ENCODE measurements at places on chromosomes 16 and 17.

GRCh38 chr17:66965801-66966262 lies 1.3 kb downstream of the CACNG4 start:
- DNase-seq, result no peak

DNA sequence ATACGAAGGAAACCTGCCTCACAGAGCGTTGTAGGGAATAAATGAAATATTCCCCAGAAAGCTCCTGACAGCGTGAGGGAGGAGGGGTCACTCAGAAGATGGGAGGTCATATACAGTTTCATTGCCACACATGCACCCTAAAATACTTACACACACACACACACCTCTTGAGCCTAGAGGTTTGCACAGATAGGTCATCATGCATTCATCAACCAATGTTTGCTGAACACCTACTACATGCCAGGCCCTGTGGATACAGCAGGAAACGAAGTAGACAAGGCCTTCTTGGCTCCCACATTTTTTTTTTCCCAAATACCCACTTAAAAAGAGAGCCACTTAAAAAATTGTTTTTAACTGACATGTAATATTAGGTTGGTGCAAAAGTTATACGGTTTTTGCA lies 907 bp upstream of the PLLP start:
- no peak for DNase-seq

DNA sequence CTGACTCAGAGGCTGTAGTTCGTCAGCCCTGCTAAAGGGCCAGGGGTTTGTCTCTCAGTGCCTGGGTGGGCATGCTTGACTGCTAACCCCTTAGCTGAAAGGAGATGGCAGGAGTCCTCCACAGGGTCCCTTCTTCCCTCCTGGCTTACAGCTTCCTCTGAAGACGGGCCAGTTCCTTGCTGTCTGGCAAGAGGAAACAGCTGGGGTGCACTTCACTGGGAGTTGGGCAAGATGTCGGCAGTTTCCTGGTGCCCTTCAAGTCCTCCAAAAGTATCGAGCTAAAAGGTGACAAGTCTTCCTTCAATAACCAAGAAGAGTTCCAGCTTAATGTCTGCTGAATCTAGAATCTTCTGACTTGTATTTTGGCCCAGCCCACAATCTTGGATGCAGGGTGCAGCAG lies 23.4 kb downstream of the NUP85 start:
- DNase-seq, result no peak

- DNase-seq, result no peak
These were observed 63.2 kb downstream of the IQCK start for GRCh38 chr16:19781226-19781625.

- DNase-seq, result no peak
These were observed 30.1 kb downstream of the HIC1 start for GRCh38 chr17:2084766-2085647.

DNA sequence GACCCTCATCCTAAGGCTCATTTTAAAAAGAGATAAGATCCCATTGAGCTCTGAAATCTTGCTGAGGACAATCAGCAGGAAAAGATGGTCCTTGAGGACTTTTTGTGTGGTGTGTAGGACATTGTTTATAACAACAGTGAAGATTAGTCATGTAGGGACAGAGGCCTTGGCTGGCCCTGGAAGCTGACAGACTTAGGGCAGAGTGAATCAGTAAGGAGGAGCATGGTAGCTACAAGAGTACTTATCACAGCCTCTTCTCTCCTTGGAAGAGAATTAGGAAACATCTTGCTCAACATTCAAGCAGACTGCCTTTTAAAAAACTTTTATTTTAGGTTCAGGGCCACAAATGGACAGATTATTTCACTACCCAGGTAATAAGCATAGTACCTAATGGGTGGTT lies 665.9 kb upstream of the SALL1 start:
- DNase-seq, result no peak

- DNase-seq, result no peak
These were observed 17.4 kb upstream of the ZFPM1 start for GRCh38 chr16:88435437-88436355.

GRCh38 chr17:60168654-60169053 lies 18.9 kb downstream of the CA4 start:
- no peak for DNase-seq

GRCh38 chr16:68234188-68235107 lies 1.5 kb downstream of the ESRP2 start:
- DNase-seq, result no peak

DNA sequence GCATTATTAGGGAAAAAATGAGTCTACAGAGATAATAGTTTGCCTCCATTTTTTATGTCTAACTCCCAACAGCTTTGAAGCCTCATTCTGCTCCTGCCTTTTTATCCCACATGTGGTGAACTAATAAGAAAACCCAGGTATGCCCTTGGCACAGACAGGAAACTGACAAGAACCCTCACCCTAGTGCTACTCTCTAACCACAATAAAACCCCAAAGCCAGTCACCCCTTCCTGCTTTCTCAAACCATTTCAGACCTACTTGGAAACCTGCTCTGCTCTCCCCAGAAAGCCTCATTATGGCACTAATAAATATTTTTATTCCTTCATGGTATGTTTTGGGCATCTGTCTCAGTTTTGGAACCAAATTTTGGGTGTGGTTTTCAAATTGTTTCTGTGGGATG lies 3.9 kb upstream of the MARVELD3 start:
- DNase-seq, result no peak

All from stimulated activated CD8-positive, alpha-beta memory T cell treated with anti-CD3 and anti-CD28 coated beads, Interleukin-4, amount 100 ng/mL, for 1 hour (primary cell).